Activated CD8-positive, alpha-beta memory T cell treated with anti-CD3 and anti-CD28 coated beads, Interleukin-2, amount 50 U/mL, for 4 hours (primary cell): ENCODE measurements at places on chromosomes 5 and 9.

DNA sequence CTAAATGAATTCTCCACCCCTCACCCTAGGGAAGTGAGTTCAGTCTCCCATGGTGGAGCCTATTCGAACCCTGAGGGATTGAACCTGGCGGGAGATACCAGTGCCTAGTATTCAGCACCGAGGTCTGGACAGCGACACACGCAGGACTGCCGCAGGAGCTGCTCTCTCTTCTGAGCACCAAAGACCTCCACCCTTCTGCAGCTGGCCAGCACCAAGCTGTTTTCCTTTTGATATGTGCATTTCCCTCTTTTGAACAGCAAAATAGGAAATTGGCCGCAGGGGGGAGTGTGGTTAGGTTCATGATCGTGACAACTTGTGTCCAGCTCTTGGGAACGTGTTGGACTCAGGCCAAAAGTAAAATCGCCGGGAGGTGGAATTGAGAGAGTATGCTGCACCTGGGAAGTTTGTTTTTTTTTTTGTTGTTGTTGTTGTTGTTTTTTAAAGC lies 1.2 kb upstream of the PCSK1 start:
- peak; percentile 22 for DNase-seq

DNA sequence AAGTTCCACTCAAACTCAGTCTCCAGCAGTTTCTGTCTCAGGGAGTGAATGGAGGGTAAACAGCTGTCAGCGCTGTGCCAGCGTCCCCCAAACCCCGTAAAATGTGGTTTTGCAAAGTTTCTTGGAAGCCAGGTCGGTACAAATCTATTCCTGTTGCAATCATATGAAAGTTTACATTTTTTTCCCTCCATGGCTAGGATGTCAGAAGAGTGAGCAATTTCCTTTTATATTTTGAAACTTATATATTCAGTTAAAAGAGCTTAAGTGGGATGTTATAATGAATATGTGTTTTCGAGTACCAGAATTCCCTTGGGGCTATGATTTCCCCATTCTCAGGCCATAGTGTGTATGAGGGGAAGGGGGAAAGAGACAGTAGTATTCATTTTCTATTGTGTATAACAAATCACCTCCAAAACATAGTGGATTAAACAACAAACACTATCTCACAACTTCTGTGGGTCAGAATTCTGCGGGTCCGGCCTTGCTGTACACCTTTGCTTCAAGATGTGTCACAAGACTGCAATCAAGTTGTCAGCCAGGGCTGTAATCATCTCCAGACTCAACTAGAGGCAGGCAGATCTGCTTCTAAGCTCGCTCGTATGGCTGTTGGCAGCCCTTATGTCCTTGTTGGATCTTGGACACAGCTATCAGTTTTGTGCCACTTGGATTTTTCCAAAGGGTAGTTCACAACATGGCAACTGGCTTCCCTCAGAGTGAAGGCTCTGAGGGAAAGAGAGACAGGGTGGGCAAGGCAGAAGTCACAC lies 107.4 kb downstream of the SNX18 start:
- no peak for DNase-seq

DNA sequence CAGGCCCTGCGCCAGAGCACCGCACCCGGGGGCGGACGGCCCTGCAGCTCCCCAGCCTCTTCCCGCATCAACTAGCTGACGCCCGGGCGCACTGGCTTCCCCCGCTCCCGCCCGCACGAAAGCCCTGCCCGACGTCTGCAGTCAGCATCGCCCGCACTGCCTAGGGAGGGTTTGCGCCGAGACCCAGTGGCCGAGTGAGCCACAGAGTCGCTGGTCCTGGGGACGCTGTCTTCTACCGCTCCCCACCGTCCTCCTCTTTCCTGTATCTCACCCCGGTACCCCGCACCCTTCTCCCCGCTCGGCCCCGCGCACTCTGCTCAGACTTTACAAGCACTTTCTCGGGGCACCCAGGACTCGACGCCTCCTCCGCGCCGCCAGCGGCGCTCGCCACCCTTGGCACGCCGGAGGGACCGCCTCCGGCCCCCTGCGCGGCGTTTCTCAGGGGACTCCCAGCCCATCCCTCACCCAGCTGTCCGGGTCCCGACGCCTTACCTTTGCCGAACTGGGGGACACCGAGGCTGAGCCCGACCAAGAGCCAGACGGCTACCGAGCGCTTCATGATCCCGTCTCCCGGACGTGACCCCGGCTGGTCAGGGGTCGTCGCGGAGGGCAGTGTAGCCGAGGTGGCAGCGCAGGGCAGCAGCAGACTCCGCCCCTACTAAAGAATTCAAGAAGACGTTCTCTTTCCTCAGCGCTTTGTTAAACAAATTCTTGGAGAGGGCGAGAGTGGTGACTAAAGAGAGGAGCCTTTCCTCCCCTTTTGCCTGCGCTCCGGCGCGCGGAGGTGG lies 670 bp downstream of the EDIL3 start:
- DNase-seq: no peak

- DNase-seq: no peak
Observed at GRCh38 chr9:96253059-96253696, 48.8 kb downstream of the HSD17B3 start.

DNA sequence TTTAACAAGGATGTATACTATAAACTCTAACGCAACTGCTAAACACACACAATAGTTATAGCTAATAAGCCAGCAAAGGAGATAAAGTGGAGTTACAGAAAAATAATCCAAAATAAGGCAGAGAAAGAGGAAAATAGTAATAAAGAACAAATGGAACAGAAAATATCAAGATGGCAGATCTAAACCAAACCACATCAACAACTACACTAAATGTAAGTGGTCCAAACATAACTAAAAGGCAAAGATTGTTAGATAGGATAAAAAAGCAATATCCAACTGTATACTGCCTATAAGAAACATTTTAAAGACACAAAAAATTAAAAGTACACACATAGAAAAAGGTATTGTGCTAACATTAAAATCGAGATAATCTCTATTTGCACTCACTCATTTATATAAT lies 5.6 kb upstream of the COL23A1 start:
- DNase-seq: no peak

GRCh38 chr5:95261437-95262175 lies 23.3 kb downstream of the MCTP1 start:
- no peak for DNase-seq

- DNase-seq: no peak
Observed at GRCh38 chr9:89874351-89875321, 269.8 kb downstream of the GADD45G start.

GRCh38 chr9:121483049-121483448 lies 16.6 kb downstream of the GGTA1 start:
- DNase-seq: no peak

DNA sequence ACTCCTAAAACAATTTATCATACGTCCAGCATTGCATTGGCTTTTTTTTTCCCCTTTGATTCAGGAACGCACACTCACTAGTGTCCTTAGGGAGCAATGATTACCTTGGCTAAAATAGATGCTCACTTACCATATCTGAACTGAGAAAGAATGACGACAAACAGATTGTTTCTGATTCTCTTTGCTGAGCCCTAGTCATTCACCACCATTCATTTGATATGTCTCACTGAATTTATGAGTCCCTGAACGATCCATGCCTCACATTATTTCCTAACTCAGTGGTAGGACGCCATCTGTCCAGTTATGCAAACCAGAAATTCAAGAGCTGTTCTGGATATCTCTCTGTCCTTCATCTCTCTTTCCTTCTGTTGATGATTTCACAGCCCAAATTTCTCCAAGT lies 39.3 kb upstream of the DAB2 start:
- DNase-seq: no peak

- DNase-seq: no peak
Observed at GRCh38 chr5:14206028-14206725, 63.0 kb downstream of the TRIO start.

- DNase-seq: peak; percentile 17
Observed at GRCh38 chr9:136857581-136858412, 5.7 kb downstream of the MAMDC4 start.
